Left ventricle myocardium superior (tissue), 1 donor: ENCODE measurements at places on chromosomes 11 and 22. TPM values are rescaled to one million over a fixed set of nuclear protein-coding genes. Genes with fewer than 3 reads are reported as not detected.

DNA sequence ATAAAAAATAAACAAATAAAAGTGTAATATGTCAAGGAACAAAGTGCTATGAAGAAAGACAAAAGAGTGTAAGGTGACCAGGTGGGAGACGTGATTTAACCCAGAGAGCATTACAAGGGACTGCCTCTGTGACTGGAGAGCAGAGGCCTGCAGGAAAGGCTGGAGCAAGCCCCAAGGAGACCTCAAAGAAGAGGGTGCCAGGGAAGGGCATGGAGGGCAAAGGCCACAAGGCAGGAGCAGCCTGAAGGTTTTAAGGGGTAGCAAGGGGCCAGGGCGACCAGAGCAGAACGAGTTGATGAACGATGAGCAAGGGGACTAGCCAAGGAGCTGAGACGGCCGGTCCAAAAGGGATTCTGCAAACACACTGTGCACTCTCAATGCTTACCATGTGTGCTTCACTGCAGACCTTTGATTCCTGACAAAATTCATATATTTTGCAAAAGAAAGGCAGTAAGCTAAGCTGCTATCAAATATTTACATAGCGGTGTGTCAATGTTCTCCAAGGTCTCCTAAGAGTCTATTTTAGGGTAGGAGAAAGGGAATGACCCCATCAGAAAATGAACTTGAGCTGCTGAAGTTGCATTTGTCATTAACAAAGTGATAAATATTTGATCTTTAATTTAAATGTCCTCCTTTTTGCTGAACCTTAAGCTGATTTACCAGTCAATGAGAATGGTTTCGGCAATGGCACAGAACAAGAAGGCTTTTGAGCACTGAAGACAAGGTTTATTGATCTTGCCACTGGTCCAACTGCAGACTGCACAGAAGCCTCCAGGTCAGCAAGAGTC, 50.5 kb downstream of the SMCO4 start:
- no peak for DNase-seq

GRCh38 chr22:19043121-19044085, 78.8 kb downstream of the DGCR2 start:
- no peak for DNase-seq

OR8G1 gene
- not detected for total RNA-seq

DNA sequence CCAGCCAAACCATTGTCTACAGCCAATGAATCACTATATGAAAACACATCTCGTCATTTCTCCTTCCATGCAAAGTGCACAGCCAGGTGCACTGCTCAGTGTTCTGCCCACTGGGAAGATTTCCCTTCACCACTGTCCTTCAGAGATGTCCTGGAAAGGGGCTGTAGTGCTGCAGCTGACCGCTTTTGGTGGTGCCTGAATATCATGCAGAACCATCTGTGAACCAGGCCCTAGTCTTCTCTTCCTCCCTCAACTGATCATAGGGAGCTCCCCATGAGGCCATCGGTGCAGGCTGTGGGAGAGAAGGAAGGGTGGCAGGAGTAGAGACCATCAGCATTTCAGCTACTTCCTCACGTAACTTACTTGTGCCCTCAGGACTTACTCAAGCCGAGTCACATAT, 70.2 kb downstream of the GAB4 start:
- no peak for DNase-seq

RDX gene
- total RNA-seq = 117 TPM

- DNase-seq = peak; percentile 41
Measured at GRCh38 chr11:44029977-44030911, 17.5 kb upstream of the ACCSL start.

GRCh38 chr22:24149198-24149590, 32.1 kb upstream of the SUSD2 start:
- no peak for DNase-seq

OR51E2 gene
- not detected for total RNA-seq

MYEOV gene
- total RNA-seq = not detected

DNA sequence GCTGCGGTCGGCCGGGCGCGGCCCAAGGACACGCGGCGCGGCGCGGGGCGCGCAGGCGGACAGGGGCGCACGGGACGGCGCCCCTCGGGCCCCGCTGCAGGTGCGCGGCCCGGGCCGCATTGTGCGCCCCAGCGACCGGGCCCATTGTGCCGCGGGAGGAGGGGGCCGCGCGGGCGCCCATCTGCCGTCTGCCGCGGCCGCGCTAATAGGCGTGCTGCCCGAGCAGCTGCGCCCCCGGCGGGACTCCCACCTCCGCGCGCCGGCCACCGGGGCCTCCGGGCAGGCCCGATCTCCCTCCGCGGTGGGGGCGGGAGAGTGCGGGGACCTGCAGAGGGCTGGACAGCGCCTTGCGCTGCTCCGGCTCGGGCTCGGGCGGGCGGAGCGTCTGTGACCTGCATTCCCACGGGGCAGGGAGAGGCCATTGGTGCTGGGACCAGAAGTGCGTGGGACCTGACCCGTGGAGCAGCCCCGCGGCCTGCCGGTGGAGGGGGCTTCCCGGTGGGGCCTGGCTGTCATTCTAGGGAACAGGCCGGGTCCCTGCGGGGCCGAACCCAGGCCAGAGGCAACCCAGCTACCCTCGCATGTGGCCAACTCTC, 933 bp downstream of the BRSK2 start:
- peak; percentile 71 for DNase-seq

DNA sequence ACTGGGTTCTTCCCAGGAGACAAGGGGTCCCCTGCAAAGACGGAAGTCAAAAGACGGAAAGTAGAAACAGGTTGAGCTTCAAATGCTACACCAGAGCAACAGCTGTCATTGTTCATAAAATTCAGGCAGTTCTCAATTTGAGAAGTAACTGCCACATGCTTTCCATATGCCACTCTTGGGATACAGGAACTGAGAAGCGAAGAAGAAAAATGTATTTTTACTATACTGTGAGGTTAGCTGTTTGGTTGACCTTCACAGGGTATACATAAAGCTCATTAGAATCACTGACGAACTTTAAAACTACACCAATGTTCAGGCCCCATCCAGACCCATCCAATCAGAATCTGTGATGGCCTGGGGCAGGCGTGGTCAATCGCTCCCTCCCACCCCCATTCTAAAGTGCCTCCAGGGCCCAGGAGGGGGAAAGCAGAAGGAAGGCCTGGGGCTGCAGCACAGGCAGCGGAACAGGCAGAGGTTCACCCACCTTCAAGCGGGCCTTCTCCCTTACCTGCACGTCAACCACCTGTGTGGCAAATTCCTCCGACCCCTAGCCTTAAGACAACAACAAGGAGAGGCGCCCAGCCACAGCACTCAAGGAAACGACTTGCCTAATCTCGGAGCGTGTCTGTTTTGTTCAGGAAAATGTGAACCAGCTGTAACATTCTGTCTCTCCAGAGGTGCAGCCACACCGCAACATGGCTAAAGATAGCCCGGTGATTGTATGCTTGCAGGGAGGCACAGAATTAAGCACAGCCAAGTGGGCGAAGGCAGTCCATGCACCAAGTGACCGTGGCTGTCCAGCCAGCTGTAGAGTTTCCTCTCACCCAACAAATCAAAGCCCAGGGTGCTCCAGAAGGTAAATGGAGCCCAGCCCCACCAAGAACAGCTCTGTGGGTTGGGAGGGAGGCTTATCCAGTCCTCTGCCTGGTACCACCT, 82.6 kb downstream of the MICAL3 start:
- peak; percentile 61 for DNase-seq

GRCh38 chr11:69644962-69645675, 4.2 kb downstream of the CCND1 start:
- no peak for DNase-seq
